ENCODE measurements at places on chromosomes 11 and 22.

DNA sequence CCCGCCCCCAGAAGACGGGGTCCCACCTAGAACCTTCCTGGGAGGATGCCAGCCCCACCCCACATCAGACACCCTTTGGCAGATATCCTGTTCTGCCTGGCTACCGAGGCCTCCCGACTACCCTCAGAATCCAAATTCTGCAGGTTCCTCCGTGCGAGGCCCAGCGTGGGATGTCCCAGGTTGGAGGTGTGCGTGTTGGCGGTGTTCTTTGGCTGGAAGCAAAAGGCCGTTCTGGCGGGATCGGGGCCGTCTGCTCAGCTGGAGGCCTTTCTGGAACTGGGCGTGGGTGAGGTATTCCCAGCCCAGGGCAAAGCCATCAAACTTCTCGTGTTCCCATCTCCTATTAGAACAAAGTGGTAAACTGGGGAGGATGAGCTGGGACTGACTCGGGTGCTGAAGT is 32.6 kb downstream of the NUP50 start:
- DNase-seq, result no peak

DNA sequence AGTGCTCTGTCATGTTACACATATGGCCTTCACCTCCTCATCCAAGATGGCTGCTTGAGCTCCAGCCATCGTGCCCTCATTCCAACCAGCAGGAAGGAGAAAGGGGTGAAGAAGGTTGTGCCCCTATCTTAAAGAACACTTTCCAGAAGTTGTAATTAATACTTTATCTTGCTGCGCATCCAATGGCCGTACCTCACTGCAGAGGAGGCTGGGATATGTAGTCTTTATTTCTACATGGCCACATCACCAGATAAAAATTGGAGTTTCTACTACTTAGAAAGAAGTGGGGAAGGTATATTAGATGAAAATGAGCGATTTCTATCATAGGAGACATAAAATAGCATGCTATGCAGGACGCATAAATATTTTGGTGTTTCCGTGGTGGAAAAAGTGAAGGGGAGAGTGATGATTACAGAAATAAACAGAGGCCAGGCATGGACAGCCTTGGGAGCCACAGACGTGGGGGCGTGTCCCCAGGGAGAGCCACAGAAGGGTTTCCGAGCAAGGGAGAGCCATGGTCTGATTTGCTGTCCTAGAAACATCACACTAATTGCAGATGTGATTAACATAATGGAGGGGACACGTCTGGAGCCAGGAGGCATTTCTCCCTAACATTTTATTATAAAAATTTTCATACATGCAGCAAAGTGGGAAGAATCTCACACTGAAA is 8.8 kb upstream of the MB start:
- DNase-seq, result no peak

DNA sequence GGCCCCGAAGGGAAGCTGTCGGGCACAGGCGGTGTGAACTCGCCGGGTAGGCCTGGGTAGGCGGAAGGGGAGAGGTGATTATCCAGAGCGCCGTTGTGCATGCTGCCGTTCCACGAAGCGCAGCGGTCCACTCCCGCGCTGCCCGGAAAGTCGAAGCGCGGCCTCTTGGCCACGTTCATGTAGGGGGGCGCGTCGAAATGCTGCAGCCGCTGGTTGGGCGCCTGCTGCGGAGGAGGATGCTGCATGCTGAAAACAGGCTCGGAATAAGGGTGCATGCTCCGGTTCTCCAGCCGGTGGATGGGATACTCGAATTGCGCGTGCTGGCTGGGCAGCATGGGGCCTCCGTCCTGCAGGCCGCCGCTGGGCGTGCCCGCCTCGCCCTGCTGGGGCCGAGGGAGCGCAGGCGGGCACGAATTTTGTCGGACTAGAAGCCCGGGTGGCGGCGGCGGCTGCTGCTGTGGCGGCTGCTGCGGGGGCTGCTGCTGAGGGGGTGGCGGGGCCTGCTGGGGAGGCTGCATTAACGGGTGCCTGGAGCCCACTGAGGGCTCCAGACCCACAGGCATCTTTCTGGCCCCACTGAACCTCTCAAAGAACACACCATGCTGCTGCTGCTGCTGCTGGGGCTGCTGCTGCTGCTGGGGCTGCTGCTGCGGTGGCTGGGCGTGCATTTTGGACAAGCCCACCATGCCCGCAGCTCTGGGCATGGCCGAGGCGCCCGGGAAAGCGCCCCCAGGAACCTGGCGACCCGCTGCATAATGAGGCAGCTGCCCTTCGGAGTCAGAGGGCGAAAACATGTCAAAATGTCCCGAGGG is 2.3 kb downstream of the MN1 start:
- DNase-seq, result no peak

DNA sequence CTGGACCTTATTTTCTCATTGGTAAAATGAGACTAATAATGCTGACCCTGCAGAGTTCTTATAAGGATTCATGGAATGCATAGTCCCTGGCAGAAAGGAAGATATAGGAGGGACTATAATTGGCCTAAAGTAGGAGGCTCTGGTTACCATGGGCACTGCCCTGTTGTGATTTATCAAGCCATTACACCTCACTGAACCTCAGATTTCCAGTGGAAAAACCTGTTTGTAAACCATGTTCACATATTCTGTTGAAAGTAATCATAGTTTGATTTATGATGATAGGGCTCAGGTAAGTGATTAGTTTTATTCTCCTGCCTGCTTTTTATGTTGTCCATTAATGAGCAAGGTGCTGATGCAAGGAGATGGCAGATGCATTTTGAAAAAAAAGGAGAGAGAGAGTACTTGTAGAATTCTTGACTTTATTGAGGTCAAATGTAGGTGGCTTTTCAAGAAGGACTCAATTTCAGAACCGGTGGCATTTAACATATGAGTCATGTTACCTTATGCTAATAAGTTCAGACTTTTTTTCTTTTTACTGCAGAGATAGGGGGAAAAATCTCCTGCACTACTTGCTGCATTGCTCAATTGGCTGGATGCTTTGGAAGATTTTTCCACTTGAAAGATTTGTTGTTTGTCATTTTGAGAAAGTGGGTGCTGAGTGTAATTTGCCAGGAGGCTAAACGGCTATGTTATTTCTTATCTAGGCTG is 14.6 kb downstream of the NF2 start:
- no peak for DNase-seq

DNA sequence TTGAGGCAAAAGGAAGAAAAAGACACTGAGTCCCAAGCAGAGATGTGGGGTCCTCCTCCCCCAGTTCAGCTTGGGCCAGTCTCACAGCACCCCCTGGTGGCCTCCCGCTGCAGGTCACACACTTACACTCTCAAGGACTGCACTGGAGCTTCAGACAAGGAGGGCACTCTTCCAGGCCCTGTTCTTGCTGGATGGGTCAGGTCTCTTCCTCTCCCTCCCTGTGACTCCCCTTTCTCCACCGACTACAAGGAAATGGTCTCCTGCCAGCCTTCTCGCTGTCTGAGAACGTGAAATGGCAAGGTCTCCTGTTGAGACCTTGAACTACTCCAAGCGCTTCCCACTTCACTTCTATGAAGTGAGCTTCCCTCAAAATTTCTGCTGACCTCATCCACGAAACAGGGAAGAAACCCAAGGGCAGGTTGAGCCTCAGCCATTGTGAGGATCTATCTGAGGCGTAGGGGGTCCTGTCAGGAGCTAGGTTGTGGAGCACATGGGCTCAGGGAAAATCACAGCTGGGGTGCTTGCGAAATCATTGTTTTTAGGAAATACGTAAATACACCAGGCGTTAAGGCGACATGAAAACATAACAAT is 11.2 kb upstream of the IGLL1 start:
- peak; percentile 53 for DNase-seq

- no peak for DNase-seq
These were observed 281.9 kb upstream of the ISX start for GRCh38 chr22:34784056-34784455.

DNA sequence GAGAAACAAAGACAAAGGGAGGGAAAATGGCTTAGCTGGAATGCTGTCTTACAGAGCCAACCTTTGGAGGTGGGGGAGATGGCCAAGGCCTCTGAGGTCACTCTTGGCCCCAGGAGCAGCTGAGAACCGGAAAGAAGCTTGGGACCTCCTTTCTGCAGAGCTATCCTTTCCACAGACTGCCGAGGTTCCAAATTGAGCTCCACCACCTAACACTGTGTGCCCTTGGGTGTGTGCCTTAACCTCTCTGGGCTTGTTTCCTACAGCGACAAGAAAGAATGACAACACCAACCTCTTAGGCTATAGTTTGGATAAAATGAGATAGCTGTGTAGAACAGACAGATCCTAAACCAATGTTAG is 23.2 kb downstream of the RTN4RL2 start:
- DNase-seq, result no peak

- no peak for DNase-seq
These were observed 679 bp downstream of the TUG1 start for GRCh38 chr22:30969532-30970355.

DNA sequence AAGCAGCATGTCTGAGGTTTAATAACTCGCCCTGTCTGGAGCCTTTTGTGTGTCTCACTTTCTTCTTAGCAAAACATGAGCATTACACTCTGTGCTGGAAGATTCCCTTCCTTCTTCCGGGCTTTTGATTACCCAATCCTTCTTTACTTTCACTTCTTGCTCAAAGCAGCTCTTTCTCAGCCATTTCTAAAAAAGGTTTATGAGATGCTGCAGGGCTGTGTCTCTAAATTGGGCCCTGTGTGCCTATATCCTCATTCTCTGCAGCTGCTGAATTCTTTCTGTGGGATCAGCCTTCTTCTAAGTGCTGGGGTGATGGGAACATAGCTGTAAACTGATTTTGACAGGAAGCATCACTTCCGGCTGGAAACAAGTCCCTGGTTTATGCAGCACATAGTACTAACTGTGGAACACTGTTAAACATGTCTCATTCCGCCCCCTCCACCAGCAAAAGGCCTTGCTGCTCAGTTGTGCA is 71.8 kb downstream of the PIWIL4 start:
- DNase-seq, result no peak

DNA sequence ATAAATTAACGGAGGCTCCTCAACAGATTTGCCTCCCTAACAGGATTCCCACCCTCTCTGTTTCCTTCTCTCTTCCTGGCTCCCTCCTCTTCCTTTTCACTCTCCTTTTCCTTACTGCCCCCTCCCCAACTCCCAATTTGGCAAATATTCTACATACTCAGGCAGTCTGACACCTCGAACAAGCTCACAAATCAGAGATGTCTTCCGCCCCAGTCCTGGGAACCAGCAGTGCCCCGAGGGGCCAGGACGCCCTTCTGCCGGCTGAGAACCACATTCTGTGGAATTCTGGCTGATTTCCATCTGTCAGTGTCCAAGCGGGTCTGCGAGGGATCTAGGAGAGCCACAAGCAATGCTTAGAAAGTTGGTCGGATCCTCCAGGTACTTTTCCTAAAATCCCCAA is 94.0 kb downstream of the NTM start:
- no peak for DNase-seq

- DNase-seq, result no peak
These were observed 21.5 kb downstream of the TCF20 start for GRCh38 chr22:42248995-42249394.

DNA sequence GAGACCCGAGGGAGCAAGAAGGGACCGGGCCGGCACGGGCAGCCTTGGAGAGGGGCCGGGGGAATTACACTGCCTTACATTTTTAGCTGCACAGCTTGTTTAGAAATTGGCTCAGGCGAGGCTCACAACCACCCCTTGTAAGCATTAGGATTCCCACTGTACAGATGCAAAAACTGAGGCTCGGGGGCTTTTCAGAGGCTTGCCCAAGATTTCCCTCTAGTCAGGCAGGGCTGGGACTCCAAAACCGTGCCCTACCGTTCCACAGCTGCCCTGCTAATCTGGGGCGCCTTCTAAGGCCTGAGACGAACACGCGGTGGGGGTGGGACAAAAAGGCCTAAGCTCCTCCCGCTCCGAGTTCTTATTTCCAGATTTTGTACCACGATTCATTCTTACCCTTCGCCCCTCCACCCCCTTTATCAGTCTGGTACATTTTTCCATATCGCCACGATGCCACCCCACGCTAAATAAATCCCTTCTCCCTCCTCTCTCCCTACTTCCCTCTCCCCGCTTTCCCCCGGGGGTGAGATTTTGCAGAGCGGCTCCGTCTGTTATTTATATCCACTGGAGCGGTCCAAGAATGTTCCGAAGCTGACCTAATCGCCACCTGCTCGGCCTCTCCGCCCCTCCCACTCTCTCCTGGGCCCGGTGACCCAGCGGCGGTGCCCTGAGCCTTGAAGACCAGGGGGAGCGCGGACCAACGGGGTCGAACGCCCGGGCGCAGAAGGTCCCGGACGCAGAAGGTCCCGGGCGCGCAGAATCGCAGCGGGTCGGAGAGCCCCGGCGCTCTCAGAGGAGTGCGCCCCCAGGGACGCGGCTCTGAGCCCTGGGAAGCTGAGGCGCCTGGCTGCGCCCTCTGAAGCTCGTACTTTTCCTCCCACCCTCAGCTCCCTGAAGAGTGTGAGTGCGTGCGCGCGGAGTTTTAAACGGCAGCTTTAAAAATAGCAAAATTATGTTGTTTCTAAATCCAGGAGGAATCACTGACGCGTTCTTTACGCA is 764 bp upstream of the PACSIN3 start:
- peak; percentile 55 for DNase-seq

DNA sequence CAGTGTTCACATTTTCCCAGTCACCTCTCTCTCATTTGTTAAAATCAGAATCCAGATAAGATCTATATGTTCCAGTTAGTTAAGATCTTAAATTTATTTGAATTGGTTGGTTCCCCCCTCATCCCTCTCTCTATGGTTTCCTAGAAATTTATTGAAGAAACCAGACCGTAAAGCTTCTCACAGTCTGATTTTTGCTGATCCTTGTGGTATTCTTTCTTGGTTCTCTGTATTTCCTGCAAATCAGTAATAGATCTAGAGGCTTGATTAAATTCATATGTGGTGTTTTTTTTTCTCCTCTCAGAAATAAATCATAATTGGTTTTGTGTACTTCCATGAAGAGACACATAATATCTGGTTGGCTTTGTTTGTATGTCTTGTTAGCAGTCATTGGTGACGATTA is 147.5 kb downstream of the TMEM135 start:
- no peak for DNase-seq

DNA sequence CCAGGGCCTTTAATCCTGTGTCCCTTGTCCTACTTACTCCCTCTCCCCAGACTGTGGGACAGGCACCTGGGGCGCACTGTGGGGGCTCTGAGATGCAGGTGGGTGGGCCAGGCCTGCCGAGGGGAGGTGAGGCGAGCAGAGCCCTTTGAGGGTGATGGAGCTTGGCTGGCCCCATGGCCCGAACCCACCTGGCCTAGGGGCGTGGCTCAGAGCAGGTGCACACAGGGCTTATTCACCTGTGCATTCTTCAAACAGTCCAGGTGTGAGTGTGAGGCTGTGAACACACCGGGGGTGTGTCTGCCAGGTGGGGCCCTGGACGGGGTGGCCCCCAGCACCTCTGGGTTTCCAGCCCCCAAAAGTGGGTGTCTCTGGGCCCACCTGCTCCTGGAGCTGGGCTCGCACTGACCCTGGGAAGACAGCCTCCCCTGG is 9.0 kb upstream of the MUC5AC start:
- DNase-seq, result no peak

- DNase-seq, result no peak
These were observed 20.1 kb upstream of the SORL1 start for GRCh38 chr11:121431820-121432526.

DNA sequence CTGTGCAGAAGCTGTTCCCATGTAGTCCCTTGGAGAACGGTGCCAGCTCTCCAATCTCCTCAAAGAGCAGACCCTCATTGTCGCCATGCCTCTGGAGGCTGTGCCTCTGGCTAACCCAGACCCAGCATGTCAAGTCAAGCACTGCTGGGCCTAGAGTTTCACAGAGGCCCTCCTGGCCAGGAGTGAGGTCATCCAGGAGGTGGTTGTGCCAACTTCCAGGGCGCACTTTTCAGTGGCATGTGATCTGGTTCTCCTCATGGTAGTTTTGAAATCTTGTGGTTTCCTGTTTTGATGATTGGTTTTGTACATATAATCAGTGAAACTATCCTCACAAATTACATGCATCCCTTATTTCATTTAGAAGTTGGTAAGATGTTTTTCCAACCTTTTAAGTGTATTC is 78.9 kb downstream of the PPFIBP2 start:
- DNase-seq, result no peak

Data from mesothelial cell of epicardium (in vitro differentiated cells).